ENCODE measurements at places on chromosomes 7 and 10.

GRCh38 chr10:32189400-32190084, 133.3 kb upstream of the KIF5B start:
- peak; percentile 36 for DNase-seq

DNA sequence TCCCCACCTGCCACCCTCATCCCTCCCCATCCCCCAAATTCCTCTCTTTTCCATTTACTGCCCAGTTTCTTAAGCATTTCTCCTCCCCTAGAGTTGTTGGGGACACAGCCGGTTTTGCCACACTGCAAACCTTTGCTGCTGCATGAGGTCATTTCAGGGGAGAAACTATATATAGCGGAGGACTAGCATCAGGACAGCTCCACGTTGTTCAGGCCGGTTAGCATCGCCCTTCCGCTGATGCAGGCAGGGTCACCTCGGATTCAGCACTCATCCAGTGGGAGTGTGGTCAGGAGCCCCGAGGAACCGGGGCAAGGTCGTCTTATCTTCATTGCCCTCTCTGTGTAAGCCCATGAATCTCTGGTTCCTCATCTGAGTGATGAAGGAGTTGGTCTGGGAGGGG, 15.6 kb downstream of the UBTD1 start:
- DNase-seq, result no peak

DNA sequence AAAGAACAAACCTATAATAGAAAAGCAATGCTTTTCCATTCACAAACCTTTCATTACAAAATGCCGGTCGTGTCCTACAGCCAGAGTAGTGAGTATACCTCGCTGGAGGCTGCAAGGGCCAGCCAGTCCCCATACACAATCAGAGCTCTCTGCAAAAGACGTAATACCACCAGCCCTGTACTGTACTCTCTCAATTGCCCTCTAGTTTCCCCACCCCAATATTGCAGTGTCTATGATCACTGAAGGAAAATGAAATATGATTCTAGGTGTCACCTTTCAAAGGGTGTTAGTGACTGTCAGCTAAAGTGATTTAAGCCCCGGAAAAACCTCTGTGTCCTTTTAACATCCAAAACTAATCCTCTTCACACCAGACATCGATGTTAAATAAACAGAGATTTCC, 24.8 kb downstream of the PLXNA4 start:
- no peak for DNase-seq

DNA sequence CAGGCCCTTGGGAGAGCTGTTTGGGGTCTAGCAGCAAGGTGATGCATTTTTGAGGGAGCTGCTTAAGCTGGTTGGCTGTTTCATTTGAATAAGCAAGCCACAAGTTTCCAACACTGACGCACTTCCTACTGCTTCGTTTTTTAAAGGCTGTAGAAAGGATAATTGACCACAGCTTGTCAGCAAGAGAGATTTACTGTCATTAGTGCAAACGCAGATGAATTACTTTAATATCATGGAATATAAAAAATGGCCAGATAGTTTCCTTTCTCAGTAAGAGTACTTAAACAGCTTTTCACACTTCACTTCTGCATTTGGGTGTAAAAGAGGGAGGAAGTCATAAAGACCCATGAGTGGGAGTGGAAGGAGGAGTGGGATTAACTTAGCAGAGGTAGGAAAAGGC, 61.5 kb downstream of the FZD1 start:
- peak; percentile 39 for DNase-seq

Measured in inflammatory macrophage treated with lipopolysaccharide for 1 hour (primary cell).